ENCODE measurements at places on chromosomes 12 and 14.

- no peak for DNase-seq
These were observed 41.2 kb downstream of the EP400 start for GRCh38 chr12:131990980-131991305.

DNA sequence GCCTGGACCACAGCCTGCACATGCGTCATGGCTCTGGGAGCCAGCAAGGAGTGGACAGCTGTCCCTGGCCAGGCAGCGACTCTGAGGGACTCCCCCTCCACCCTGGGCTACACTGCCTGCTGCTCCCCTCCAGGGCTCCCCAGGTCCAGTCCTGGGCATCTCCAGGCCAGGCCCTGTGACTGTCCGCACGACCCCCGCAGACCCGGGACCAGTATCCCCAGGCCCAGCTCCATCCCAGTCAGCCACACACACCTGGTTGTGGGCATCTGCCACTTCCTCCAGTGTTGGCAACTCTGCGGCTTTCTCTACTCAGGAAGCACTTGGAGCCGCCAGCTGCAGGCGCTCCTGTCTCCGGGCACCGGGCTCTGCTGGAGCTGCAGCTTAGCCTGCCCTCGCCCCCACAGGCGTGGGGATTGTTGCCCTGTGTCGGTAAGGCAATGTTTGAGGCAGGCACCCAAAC is 2.4 kb downstream of the ULK1 start:
- no peak for DNase-seq

GRCh38 chr12:91171476-91171875 is 11.1 kb downstream of the DCN start:
- DNase-seq: no peak

GRCh38 chr12:127083008-127083949 is 1183.7 kb upstream of the TMEM132C start:
- DNase-seq: no peak

DNA sequence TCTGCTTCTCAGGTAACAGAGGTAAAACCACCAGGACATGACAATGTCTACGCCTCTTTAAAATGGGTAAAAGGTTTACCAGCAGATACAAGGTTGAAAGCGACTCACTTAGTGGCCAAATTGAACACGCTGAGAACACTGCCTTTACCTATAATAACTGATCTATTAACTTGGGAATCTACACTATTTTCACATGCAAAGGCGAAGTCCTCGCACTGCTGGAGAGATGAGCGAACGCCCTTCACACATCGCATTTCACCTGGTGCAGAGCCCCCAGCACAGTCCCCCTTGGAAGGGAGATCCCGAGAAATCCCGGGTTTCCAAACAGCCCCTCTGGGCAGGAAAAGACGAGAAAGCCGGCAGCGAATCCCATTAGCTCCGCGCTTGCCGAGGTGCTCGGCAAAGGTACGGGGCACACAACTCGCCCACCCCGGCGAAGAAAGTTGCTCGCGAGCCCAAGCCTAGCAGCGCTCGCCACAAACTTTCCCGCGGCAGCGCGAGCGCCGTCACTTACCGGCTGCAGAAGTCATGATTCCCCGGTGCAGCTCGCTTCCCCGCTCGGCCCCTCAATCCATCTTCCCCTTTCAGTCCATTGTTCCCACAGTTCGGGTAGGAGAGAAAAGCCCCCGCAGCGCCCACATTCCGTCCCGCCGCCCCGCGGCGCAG is 423 bp downstream of the FGD6 start:
- no peak for DNase-seq

- no peak for DNase-seq
These were observed 620 bp downstream of the YBX3 start for GRCh38 chr12:10722502-10722904.

- DNase-seq: no peak
These were observed 137.2 kb upstream of the TRHDE start for GRCh38 chr12:72135021-72135301.
